Activated CD8-positive, alpha-beta memory T cell treated with anti-CD3 and anti-CD28 coated beads for 48 hours (primary cell): ENCODE measurements at places on chromosomes 12 and 14.

- no peak for DNase-seq
Measured at GRCh38 chr14:85483037-85483436, 46.9 kb upstream of the FLRT2 start.

DNA sequence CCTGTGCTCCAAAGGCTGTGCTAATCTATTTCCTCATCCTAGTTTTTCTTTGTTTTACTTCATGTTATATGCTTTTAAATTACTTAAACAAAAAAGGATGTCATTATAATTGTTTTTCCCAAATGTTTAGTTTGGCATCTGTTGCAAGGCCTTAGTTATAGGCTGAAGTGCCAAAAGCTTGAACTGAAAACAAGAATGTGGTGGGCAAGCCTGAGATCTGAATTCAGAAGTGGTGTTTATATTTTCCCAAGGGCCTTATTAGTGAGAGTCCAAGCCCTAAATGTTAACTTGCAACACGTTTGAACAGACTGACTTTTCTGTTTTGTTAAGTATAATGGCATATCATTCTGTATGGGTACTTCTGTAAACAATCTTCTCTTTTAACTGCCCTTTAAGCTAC, 326.8 kb downstream of the CCDC91 start:
- no peak for DNase-seq

- DNase-seq = no peak
Measured at GRCh38 chr14:27605282-27605681, 1007.4 kb upstream of the NOVA1 start.

DNA sequence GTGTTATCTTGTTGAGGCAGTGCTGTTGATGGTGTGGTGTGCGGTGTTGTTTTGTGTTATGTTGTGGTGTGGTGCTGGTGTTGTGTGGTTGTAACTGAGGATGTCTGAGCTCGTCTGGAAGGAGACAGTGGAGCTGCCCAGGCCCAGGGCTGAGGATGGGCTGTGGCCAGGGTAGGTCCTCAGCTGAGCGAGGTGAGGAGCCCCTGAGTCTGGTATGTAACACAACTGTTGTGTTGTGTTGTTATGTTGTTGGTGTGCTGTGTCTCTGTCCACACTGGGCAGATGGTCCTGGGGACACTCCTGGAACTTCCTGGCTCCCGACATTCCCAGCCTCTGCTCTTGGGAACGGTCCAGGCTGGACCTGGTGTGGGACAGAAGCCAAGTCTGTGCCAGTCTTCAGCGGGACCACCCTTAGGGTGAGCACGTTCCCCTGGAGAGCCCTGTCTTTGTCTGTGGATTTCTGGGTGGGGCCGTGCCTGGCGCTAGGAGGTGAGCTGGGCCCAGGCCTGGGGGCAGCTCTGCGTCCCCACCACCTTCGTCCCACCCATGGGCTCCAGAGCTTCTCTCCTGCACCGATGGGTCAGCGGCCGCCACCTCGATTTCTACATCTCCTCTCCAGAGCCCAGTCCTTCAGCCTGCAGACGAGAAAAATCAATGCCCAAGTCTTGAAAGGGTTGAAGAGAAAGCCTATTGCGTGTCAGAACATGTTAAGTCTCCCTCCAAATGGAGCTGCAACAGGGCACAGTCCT, 27.4 kb upstream of the SFSWAP start:
- DNase-seq = no peak

DNA sequence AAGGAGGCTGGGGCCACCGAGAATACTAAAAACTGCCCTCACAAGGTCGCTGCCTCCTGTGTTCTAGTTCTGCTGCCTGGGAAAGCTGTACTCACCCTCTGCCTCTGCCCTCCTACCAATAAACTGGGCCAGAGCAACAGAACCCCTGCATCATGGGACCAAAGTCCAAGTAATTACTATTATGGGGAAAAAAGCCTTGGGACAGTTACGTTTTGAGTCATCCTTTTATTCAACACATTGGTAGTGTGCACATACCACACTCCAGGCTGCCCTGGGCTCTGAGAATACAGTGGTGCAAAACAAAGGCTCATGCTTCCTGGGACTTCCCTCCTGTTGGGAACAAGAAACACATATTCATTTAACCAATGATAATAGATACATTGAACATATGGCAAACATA, 49.0 kb downstream of the CACNA1C start:
- DNase-seq = no peak

GRCh38 chr14:90288651-90289355, 32.5 kb downstream of the PSMC1 start:
- no peak for DNase-seq

- no peak for DNase-seq
Measured at GRCh38 chr14:54944737-54945391, 42.2 kb upstream of the GCH1 start.

DNA sequence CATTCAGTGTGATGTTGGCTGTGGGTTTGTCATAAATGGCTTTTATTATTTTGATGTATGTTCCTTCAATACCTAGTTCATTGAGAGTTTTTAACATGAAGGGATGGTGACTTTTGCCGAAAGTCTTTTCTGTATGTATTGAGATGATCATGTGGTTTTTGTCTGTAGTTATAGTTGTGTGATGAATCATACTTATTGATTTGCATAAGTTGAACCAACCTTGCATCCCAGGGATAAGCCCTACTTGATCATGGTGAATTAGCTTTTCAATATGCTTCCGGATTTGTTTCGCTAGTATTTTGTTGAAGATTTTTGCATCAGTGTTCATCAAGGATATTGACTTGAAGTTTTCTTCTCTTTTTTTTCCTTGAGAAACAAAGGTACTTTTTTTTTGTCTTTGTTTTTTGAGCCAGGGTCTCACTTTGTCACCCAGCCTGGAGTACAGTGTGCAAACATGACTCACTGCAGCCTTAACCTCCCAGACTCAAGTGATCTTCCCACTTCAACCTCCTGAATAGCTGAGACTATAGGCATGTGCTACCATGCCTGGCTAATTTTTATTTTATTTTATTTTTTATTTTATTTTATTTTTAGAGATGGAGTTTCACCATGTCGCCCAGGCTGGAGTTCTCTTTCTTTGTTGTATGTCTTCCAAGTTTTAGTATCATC, 121.3 kb downstream of the FUT8 start:
- DNase-seq = no peak

DNA sequence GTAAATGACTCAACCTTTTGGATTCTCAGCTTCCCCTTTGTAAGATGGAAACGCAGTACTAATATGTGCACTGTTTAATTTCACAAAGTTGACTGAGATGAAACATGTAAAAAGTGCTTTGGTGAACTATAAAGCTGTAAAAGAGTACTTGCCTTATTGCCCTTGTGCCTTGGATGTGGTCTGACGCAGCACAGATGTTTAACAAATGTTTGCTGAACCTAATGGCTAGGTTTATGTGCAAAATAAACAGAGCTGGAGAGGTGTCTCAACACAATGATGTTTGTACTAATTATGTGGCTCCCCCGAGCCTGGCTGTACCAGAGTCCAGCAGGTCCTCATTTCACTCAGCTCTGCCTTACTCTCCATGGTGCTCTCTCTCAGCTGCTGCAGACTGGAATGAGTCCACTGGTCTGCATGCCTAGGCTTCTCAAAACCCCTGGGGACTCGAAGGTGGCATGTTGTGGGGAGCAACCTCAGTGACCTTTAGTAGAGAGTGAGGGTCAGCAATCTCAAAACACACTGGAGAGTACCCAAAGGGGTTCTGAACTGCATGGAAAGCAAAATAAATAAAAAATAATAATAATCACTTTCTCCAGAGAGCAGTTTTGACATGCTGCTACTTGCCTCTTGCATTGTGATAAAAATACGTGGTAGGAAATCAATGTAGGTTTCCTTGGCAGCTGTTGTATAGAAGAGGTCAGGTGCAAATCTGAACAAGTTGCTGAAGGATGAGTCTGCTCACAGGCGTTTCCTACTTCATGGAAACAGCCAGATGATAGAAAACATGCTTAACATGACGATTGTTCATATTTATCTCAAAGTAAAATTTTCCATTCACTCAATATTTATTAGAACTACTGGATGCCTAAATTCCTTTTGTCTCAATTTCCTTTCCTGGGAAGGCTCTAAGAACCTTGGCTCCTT, 8.5 kb upstream of the AMIGO2 start:
- no peak for DNase-seq

GRCh38 chr14:104876251-104876699, 11.2 kb downstream of the CEP170B start:
- peak; percentile 42 for DNase-seq

DNA sequence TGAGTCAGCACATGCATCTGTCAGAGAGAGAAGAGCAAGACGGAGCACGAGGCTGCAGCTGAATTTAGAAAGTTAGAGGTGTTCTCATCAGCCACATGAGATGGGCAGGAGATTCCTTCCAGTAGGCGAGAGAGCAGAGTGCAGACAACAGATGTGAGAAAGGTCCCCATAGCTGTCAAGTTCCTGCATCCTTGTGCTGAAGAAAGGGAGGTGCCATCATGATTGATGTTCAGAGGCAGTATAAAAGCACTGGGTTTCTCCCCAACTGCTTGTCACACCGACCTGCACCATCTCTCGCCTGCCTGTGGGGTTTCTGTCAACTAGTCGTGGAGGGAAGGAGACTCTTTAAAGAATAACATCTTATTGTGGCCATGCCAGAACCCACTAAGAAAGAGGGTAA, at the start of gene MYBPC1:
Gene MYBPC1, plus strand, starts transcription at position 272 of the 400 bp plus-strand sequence. Its CDS starts 100 bp downstream, at position 372.
- no peak for DNase-seq

DNA sequence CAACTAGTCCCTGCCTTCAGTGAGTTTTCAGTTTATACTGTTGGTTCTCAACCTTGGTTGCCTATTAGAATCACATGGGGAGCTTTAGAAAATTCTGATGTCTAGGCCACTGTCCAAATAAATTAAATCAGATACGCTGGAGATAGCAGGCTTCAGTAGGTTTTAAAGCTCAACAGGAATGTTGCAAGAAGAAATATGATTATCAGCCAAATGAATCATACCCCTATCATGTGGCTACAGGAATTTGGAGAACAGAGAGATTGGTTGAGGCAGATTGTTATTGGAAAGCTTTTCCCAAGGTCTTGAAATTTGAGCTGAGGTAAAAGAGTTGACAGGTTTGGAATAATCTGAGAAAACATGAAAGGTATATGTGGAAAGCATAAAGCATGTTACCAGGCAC, 125.3 kb downstream of the WIF1 start:
- DNase-seq = no peak

GRCh38 chr14:96925422-96925821, 128.2 kb downstream of the VRK1 start:
- DNase-seq = no peak

- DNase-seq = no peak
Measured at GRCh38 chr14:23696701-23697239, 60.6 kb downstream of the DHRS2 start.

GRCh38 chr14:37252434-37252833, 54.7 kb downstream of the MIPOL1 start:
- no peak for DNase-seq

DNA sequence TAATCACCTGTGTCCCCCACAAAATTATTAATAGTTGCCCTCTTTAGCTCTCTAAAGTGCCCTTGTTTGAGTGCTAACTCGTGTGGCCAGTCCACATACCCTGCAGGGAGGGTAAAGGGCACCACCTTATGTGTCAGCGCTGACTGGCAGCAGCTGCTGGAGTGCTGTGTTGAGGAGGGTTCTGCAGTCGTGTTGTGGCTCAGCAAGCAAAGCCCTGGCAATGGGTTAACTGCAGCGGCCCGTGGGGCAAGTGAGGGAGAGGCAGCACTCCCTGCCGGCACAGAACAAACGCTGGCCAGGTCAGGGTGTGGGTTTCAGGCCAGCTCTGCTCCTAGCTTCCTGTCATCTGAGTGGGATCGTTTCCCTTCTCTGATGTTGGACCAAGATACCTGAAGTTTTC, 369.8 kb downstream of the CACNA1C start:
- DNase-seq = no peak

DNA sequence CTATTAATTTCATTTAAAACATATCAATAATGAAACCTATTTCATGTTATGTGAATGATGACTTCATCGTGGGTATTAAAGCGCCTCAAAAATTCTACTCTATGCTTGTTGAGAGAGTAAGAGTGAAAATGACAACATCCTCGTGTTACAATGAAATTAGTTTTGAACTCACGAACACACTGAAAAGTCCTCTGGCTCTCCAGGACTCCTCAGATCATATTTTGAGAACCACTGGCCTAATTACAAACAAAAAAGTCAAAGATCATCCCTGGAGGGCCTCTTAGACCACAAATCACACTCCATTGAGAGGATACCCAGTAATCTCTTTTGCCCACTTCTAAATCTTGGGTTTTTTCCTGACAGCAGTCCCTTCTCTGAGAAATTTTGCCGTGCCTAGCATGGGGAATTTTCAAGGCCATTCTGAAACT, 19.1 kb downstream of the DAAM1 start:
- DNase-seq = no peak

DNA sequence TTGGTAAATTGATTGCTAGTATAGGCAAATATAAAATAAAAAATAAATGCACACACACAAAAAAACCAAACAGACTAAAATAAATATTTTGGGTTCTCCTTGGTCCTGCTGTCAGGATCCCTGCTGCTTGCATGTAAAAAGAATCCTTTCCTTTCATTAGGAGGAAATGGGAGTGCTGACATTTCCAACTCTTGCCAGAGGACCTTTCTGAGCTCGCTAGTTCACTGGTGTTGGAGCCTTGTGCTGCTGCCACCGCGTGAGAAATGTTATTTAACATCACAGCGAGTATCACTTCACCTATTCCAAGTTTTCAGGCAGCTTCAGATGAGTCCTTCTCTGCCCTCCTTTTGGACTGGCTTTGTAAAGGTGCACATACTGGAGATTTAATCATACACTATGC, 358.9 kb downstream of the NPAS3 start:
- no peak for DNase-seq

- no peak for DNase-seq
Measured at GRCh38 chr12:110590806-110591326, 7.7 kb upstream of the PPTC7 start.

- no peak for DNase-seq
Measured at GRCh38 chr12:9123781-9124382, 8.2 kb upstream of the A2M start.

- no peak for DNase-seq
Measured at GRCh38 chr14:75720842-75721498, 59.9 kb downstream of the TTLL5 start.

DNA sequence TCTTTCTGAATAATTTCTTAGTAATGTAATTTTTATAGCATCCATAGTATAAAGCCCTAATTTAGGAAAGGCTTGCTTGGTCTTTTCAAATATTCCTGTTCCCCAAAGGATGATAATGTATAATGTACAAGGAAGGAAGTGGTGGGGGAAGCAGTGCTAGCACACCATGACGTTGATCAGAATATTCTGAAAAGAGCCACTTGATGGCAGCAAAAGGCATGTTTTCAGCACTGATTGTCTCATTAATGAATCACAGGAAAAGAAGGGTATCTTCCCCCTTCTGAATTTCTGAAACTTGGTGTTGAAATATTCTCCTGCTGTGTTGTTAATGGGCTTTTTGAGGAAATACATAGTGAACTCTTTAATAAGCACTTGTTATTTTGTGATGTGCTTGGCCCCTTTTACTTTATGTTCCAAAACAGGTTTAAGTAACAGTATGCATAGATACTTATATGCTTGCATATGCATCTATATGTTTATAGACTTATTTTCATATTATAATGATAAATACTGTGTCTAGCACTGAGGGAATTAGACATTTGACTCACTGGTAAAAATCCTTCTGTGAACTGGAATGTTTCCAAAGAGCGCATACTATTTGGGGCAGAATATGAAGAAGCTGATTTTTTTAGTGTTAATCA, 122.0 kb downstream of the TMEM117 start:
- no peak for DNase-seq
